ENCODE measurements at places on chromosomes 1 and 21. TPM values are rescaled to one million over a fixed set of nuclear protein-coding genes. Genes with fewer than 3 reads are reported as not detected.

DNA sequence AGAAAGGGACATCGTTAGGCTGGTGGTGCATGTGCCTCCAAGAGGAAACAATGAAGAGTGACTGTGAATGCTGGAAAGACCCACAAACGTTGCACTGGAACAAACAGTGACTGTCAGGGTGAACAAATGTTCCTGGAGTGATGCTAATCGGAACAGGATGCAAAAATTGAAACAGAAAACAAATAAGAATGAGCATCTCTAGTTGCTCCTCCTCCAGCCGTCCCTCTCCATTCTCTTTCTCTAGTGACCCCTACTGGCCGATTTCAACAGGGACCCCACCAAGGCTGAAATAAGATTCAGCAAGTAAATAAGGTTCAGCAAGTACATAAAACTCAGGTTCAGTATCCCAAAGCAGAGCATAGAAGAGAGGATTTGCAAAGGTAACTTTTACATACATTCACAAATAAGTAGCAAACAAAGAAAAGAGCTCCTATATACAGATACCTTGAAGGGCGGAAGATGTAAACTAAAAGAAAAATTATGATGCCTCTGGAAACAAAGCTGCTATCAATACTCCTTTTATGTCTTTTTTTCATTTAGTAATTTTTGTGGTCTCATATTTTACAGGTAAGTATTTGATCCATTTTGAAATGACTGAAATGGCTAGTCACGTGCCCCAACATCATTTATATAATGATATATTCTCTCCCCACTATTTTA is 836.1 kb upstream of the ADAMTS5 start:
- no peak for DNase-seq

- no peak for DNase-seq
Measured at GRCh38 chr1:1401457-1402010, 2.4 kb upstream of the CCNL2 start.

DNA sequence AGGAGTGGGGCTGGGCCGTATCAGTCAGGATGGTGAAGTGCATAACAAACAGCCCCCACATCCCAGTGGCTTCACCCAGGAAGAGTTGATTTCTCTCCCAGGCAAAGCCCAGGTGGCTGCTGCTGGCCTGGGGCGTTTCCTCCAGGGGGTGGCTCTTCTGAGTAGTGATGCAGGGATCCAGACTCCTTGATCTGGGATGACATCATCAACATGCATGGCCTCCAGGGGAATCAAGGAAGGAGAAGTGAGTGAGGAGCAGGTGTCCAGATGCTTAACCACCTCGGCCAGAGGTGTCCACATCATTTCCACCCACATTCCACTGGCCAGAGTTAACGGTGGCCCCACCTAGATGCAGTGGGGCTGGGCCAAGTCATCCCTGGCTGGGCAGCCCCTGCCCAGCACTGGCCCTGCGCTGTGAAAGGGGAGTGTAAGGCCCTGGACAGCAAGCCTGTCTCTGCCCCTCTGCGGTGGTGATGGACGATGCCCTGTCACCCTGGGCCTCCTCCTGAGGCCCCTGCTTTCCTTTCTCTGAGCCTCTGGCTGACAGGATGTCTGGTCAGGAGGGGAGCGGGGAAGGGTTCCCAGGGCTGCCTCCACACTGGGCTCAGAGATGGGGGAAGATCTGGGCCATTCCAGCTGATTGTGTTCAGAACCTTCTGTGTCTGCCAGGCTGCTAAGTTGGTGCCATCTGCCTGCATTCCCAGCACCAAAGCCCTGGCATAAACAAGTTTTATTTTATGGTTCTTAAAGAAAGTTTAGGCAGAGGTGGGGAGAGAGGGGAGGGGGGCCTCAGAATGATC is 598.2 kb downstream of the MATN1 start:
- no peak for DNase-seq

DNA sequence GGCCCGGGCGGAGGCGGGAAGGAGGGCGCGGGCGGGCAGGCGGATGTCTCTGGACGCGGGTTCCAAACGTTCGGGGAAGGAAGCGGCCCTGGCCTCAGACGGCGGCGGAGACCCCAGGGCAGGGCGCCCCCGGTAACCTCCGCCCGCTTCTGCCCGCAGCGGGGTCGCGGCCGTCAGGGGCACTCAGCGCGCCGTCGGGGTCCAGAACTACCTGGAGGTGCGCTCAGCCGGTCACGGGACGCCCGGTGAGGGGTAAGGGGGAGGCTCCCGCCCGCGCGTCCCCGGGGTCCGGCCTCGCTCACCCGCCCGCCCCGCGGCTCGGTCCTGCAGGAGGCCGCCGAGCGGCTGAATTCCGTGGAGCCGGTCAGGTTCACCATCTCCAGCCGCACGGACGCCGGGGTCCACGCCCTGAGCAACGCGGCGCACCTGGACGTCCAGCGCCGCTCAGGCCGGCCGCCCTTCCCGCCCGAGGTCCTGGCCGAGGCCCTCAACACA is 406 bp downstream of the PUSL1 start:
- no peak for DNase-seq

DNA sequence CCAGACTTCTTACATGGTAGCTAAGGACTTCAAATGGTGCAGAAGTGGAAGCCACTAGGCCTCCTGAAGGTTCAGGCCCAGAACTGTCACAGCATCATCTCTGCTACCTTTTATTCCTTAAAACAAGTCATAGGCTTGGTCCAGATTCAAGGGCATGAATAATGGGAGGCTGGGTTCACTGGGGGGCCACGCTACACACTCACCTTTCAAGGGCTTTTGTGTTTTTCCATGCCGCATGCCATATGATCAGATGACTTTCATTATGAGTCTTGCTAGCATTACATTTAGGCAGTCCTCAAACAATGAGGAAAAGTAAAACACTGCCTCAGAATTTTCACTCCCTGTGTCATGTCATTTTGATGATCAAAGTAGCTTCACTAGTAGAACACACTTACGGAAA is 83.4 kb downstream of the VPS26C start:
- DNase-seq: no peak

INSRR gene
- total RNA-seq: not detected

DNA sequence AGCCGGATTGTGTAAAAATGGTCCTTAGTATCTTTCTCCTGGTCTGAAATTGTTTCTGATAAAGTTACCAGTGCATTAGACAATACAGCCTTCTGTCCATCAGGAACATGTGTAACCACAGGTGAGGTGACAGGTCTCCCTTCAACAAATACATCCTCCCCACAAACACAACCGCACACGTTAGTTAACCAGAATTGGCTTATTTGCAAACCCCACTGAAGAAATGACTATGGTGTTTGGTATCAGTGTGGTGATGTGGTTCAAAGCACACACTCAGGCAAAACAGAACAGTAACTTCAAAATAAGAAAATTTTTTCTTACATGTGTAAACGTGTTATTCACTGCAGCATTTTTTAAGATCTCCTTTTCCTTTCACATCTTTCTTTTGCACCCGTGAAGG is 517.2 kb upstream of the NR5A2 start:
- DNase-seq: no peak

DNA sequence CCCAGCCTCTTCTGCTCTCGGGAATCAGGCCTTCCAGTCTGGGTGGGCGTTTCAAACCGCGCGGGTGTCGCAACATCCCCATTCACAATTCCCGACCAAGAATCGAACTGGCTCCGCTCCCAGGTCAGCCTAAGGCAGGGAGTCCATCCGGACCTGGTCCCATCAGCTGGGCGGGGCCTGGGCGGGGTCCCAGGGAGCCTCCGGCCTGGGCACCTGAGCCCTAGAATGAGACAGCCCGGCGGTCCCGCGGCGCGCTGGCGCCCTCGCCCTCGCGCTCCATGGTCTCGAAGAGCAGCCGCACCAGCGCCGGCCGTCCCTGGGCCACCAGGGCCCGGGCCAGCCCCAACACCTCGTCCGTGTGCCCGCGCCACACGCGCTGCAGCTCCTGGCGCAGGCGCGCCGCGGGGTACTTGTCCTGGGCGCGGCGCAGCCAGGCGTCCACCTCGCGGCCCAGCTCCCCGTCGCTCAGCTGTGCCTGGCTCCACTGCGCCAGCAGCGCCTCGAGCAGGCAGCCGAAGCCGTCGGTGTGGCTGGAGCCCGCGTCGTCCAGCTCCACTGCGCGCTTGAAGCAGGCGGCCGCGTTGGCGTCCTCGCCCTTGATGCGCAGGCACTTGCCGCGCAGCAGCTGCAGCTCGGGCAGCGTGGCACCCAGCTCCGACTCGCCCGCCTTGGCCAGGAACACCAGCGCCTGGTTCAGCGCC is 16.9 kb upstream of the PARS2 start:
- DNase-seq: no peak

DNA sequence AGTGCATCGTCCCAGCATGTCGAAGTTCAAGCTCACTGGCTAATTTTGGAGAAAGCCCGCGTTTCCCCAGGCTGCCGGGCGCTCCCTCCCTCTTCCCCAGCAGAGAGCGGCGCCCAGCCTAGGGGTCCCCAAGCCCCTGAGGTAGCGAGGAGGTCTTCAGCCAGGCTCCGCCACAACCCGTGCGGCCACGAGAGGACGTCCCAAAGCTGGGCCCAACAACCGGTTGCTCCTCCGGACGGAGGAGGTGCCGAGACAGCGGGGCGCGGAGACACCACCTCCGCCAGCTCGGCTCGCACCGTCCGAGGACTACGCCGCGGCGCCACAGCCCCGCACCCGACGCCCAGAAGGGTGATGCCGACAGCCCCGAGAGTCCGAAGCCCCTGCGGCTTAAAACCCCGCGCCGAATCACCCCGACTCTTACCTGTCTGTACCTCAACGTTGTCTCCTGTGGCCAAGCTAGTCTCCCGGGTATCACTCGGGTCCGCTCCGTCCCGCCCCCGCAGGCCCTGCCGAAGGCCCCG is at the start of gene DENND2C:
Gene DENND2C, minus strand, starts transcription at position 488 of the 521 bp plus-strand sequence. CDS start 44,065 bp downstream, outside the sequence.
- DNase-seq: no peak

MMP23B gene
- total RNA-seq: 27.2 TPM

ZSWIM5 gene
- 3.6 TPM for total RNA-seq

- no peak for DNase-seq
Measured at GRCh38 chr1:11704194-11704529, 12.7 kb downstream of the DRAXIN start.

GRCh38 chr1:165862448-165862847 is 35.0 kb downstream of the UCK2 start:
- no peak for DNase-seq

ATP1A4 gene
- 1.1 TPM for total RNA-seq

- no peak for DNase-seq
Measured at GRCh38 chr1:213678348-213678747, 309.4 kb upstream of the PROX1 start.

GRCh38 chr1:6459850-6460265 is 6.1 kb downstream of the TNFRSF25 start:
- no peak for DNase-seq

GTF2B gene
- total RNA-seq: 26.0 TPM

GRCh38 chr1:219837994-219838294 is 90.4 kb downstream of the SLC30A10 start:
- DNase-seq: no peak

- DNase-seq: no peak
Measured at GRCh38 chr1:48691429-48692001, 85.2 kb downstream of the BEND5 start.

GPR25 gene
- 0.62 TPM for total RNA-seq

NFASC gene
- 12.2 TPM for total RNA-seq

TCHH gene
- 0.15 TPM for total RNA-seq

FCRL1 gene
- 4.2 TPM for total RNA-seq
